Left renal pelvis (tissue), 4 donors: ENCODE measurements at places on chromosomes 16 and 17.
A peak's percentile ranks its signal among the peaks of the same experiment; 100 is the strongest.

GRCh38 chr16:12340151-12340733 is 363.7 kb downstream of the SNX29 start:
- no peak for DNase-seq

GRCh38 chr17:9205520-9206409 is 184.5 kb downstream of the NTN1 start:
- DNase-seq = no peak

DNA sequence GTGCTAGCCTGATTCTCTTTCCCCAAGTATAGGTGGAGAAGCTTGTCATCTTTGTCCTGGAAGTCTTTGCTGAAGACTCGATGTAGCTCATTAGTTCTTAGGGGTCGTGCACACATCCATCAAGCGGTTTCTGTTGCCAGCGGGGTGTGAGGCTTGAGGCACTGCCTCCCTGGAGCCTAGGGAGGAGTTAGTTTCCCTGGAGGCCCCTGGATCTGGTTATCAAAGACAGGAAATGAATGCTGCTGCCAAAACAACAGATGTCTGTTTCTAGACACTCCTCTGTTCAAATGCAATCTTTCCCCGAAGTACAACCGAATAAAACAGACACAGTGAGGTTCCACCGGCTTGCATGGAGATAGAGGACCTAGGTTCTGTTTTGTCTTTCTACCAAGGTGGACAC is 17.5 kb downstream of the HS3ST4 start:
- no peak for DNase-seq

DNA sequence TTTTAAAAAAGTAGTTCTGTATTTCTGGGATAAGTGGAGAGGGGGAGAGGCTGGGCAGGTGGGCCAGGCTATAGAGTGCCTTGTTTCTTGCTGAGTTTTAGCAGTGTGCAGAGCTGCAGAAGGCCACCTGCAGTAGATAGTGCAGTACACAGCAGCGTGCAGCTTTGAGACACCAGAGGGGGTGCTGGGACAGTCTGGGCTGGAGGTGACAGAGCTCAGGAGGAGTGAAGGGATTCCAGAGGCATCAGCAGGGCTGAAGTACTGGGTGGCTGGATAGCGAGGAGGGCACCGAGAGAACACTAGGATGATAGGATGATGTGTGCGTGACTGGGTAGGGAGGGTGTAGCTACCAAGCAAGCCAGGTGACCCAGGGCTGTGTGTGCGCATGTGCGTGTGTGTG is 26.6 kb downstream of the LCMT1 start:
- no peak for DNase-seq

GRCh38 chr17:75146592-75146991 is 7.7 kb downstream of the JPT1 start:
- no peak for DNase-seq

DNA sequence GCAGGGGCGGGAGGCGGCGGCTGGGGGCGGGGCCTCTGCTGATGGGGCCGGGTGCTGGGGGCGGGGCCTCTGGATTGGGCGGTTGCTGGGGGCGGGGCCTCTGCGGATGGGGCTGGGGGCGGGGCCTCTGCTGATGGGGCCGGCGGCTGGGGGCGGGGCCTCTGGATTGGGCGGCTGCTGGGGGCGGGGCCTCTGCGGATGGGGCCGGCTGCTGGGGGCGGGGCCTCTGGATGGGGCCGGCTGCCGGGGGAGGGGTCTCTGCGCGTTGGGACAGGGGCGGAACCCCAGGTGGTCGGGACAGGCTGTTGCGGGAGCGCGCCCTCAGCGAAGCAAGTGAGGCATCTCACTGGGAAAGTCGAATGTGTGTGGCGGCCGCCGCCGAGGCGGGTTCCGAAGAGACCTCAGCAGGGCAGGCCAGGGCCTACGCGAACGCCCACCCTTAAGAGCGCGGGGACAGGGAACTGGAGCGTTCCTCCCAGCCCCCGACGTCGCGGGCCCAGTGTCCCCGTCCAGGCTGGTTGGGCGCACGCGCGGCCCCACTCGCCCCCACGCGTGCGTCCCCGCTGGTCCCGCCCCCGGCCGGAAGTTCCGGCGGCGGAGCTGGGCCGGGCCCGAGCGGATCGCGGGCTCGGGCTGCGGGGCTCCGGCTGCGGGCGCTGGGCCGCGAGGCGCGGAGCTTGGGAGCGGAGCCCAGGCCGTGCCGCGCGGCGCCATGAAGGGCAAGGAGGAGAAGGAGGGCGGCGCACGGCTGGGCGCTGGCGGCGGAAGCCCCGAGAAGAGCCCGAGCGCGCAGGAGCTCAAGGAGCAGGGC is at the start of gene STUB1:
Gene STUB1, plus strand, starts transcription at position 597 of the 811 bp plus-strand sequence. Its CDS starts 116 bp downstream, at position 713.
- DNase-seq = peak; percentile 66

DNA sequence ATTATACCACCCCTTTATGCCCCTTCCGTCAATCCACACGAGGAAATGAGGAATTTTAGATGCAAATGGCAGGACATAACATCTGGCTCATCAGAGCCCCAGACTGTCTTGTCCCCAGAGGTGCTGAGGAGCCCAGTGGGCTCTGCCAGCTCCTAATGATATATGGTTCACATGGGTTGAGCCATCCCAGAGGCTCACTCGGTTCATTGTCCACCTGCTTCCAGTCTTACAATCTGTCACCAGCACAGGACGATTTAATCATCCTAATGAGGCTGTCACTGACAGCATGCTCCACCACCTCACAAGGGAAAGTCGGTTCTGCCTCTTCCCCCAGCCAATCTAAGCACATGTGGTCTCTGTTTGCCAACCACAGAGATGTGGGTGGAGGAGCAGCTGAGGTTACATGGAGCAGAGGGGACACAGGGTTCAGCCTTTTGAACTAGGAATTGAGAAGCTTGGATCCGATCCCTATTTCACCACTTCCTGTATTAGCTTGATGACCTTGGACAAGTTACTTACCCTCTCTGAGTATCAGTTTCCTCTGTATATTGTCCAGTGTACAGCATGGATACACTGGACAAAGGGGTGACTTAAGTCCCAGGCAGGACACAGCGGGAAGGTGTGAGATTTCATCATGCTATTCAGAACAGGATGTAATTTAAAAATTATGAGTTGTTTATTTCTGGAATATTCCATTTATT is 27.0 kb upstream of the DHX8 start:
- DNase-seq = no peak

DNA sequence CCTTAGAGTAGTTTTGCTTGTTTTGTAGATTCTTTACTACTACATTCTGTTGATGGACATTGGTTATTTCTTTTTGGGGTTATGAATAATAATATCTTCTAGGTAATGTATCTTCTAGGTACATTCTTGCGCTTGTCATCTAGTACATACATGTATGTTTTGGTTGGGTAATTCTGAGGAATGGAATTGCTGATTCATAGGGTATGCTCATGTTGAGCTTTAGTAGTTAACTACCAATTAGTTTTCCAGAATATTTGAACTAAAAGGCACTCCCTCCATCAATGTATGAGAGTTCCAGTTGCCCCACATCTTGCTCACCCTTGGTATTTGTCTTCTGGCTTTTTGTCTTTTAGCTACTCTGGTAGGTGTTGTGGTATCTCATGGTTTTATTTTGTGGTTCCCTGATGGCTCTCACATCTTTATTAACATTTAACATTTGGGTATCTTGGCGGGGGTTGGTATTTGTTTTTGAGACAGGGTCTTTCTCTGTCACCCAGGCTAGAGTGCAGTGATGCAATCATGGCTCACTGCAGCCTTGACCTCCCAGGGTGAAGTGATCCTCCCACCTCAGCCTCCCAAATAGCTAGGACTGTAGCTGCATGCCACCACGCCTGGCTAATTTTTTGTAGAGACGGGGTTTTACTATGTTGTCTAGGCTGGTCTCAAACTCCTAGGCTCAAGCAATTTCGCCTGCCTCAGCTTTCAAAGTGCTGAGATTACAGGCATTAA is 47.1 kb downstream of the SLC6A4 start:
- DNase-seq = no peak
